ENCODE measurements at places on chromosomes 6 and 20.

DNA sequence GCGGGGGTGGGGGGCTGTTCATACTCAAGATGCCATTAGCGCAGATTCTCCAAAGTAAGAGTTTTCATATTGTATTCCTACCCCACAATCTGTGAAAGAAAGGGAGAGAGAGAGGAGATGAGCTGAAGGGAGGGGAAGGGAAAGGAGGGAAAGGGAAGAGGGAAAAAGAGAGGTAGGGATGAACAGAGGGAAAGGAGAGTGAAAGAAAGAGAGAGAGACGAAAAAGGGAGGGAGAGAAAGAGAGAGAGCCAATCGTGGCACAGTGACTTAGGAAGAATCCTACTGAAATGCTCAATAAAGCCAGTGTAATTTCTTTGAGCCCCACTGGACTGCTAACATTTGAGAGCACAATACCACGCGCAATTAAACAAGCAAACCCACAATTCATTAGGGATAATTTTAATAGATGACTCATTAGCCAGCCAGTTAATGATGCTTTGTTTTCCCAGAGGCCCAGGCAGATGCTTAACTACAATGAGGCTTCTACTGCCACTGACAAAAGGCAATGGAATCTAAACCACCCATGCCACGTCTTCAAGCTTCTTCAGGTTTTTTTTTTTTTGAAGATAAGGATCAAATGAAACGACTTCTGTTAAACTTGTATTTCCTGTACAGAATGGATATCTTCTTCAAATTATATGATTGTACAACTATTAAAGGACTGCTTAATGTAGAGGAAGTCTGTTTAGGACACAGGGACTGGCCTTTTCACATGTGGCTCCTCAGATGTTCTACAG lies 306.8 kb downstream of the FOXC1 start:
- peak; percentile 96 for DNase-seq

- no peak for DNase-seq
Measured at GRCh38 chr20:16606468-16607070, 33.3 kb upstream of the KIF16B start.

GRCh38 chr20:47642624-47643023 lies 140.9 kb downstream of the NCOA3 start:
- no peak for DNase-seq

GRCh38 chr20:20466341-20466879 lies 98.5 kb downstream of the INSM1 start:
- DNase-seq: peak; percentile 76

DNA sequence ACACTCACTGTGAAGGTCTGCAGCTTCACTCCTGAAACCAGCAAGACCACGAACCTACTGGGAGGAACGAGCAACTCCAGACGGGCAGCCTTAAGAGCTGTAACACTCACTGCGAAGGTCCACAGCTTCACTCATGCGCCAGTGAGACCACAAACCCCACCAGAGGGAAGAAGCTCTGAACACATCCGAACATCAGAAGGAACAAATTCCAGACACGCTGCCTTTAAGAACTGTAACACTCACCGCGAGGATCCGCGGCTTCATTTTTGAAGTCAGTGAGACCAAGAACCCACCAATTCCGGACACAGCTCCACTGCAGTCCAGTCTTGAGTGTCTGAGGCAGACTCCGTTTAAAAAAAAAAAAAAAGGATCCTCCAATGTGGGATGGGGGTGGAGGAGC lies 60.4 kb upstream of the ERVFRD-1 start:
- DNase-seq: no peak

GRCh38 chr20:54195483-54196472 lies 12.1 kb upstream of the PFDN4 start:
- no peak for DNase-seq
